ENCODE measurements at places on chromosomes 2 and 18.

GRCh38 chr2:19541884-19542283 is 183.5 kb upstream of the OSR1 start:
- no peak for DNase-seq

GRCh38 chr2:32632089-32632488 is 4.2 kb downstream of the TTC27 start:
- DNase-seq, result no peak

GRCh38 chr18:54859667-54860421 is 31.6 kb downstream of the RAB27B start:
- DNase-seq, result no peak

DNA sequence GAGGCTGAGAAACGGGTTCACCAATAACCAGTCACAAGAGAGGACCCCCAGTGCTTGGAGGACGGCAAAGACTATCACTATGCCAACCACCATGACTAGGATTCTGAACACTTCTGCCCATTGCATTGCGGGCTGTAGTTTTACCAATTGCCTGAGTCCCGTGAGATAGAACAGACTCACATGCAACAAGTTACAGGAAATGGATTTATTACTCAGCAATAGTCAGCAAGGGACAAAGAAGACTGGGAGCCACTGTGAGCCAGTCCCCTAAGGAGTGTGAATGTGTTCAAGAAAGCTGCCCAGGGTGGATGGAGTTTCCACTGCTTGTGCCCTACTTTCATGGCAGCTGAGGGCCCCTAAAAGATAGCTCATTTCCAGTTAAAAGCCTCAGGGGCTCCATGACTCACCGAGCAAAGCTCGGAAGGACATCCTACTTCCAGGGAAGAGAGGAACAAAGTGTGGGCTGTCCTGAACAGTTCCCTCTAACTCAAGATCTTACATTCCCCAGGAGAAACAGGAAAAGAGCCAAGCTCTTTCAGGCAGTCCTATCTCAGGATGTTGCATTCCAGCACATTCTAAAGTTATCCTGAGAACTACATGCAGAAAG is 54.4 kb downstream of the SLC4A3 start:
- no peak for DNase-seq

GRCh38 chr2:208024091-208024490 is 1.2 kb downstream of the PLEKHM3 start:
- no peak for DNase-seq

DNA sequence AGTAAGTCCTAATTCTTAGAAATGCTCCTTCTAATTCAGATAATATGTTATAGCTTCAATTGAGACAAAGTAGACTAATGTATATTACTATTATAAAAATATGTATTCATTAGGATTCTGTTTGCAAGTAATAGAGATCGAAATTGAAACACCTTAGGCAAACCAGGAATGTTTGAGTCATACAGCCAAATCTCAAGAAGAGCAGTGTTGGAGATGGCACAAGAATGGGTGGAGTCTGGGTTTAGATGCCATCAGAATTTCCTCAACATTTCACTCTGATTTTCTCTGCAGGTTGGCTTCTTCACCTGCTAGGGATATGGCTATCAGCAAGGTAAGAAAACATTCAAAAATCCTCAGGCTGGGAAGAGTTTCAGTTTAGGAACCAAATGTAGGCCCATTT is 405.4 kb downstream of the CCDC85A start:
- no peak for DNase-seq

GRCh38 chr2:230778350-230779063 is 65.9 kb downstream of the CAB39 start:
- no peak for DNase-seq

GRCh38 chr2:151996243-151997003 is 102.4 kb downstream of the CACNB4 start:
- no peak for DNase-seq

GRCh38 chr2:84388133-84388532 is 70.9 kb downstream of the SUCLG1 start:
- no peak for DNase-seq

- DNase-seq, result no peak
Measured at GRCh38 chr2:127310980-127311379, 17.0 kb upstream of the ERCC3 start.

DNA sequence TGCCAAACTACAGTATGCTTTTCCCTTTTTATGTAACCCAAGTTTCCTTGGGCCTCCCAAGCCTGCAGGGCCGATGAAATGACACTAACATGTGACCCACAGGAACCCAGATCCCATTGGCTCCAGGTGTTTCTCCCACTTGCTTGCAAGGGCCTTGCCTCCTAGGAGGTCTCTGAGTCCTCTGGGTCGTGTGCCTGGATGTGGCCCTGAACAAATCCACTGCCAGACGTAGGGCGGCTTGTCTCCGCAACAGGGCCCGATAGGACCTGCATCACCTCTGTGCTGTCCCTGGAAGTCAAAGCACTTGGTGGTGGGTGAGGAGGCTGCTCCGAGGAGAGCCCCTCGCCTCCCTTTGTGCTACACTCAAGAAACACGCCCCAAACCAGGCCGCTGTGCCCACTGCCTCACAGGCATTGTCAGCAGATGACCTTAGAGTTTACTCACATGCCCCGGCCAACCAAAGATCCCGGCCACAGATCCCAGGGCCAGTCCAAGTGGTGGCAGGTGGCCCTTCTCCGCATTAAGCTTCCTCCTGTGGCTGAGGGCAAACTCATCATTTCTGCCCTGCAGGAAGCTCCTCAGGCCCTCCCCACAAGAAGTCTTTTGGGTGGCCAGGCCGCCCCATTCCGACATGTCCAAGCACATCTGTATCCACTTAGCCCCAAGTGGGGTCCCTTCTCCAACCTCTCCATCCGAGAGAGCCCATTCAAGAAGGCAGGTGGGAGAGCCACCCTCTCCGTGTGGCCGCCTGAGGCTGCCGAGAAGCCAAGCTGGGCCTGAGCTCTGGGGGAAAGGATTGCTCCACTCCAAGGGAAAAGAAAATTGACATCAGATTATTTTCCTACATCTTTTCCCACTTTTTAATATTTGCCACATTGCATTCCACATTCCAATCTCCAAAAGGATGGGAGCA is 76.7 kb downstream of the GFPT1 start:
- no peak for DNase-seq

All from left lung (tissue), 14 donors.